Femur (tissue), 1 donor: ENCODE measurements at places on chromosomes 4 and X.

DNA sequence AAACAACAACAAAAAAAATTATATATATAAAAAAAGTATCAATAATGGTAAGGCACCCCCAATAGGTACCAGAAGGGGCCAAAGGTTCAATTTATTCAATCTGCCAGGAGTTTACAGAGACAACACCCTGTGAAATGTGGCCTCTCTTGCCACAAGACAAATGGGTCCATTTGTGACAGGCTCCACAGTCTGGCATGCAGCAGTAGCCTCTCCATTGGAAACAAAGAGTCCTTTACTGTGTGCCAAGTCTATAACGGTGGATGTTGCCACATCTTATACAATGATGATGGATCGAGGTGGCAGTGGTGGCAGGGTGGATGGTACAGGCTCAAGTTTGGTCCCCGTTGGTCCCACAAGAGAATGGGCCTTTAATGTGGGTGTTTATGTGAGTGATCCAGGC lies 70.1 kb upstream of the SH3RF1 start:
- no peak for DNase-seq

DNA sequence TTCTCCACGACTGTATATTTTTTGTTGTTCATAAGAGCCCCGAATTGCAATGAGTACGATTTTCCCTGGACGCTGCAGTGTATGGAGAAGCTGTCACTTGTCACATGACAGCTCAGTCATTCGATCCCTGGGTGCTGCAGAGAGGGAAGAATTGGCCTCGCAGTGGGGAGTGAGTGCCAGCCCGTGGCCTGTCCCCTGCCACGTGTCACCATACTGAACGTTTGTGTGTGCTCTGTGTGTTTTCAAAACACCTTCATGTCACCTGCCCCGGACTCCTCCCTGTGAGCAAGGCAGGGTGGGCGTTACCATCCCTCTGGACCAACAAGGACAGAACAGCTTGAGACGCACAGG lies 77.9 kb downstream of the TBL1X start:
- no peak for DNase-seq

DNA sequence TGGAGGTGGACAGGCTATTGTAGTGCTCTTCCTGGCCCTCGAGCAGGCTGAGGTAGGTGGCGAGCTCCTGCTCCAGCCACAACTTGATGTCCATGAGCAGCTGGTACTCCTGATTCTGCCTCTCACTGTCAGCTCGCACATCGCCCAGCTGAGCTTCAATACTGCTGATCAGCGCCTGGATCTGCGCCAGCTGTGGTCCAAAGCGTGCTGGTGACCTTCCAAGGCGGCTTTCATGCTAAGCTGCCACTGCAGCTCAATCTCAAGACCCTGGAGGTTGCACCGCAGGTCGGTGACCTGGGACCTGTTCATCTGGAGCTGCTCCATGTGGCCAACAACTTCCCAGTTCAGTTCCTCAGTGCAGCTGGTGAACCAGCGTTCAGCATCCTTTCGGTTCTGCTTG lies 31.2 kb downstream of the LRIT3 start:
- DNase-seq: no peak

GRCh38 chrX:119614776-119615175 lies 8.6 kb upstream of the NKRF start:
- no peak for DNase-seq

- no peak for DNase-seq
Measured at GRCh38 chrX:44435047-44435446, 91.6 kb upstream of the EFHC2 start.
